Frontal cortex (tissue), 4 donors: ENCODE measurements at places on chromosomes 13 and 19.

DNA sequence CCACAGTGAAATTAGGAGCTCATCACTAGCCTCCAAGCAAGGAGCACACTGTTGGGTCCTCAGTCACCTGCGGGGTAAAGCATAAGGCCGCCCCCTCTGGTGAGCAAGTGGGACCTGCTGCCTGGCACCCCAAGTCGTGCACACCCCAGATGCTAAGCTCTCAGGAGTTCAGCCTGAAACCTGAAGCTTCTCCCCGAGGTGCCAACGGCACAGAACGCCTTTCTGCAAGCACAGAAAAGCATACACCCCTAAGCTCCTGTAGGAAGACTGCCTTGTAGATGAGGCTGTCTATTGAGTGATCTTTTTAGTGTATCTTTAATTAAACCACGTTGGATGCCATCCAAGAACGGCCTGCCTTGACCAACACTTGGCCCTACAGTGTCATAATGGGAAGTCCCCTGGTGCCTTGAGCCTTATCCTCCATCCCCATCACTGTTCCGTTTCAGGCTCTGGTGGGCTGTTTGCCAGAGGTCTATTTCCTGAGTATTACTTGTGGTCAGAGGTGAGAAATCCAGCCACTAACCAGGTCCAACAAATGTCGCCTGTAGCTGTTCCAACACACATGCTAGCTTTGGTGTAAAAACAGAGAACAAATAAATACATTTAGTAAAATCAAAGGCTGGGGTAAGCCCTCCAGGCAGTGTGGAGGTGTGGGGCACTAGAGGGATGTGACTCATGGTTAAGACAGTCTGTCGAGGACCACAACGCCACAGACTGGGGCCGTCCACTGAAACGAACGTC, 44.8 kb downstream of the C13orf42 start:
- DNase-seq = no peak

DNA sequence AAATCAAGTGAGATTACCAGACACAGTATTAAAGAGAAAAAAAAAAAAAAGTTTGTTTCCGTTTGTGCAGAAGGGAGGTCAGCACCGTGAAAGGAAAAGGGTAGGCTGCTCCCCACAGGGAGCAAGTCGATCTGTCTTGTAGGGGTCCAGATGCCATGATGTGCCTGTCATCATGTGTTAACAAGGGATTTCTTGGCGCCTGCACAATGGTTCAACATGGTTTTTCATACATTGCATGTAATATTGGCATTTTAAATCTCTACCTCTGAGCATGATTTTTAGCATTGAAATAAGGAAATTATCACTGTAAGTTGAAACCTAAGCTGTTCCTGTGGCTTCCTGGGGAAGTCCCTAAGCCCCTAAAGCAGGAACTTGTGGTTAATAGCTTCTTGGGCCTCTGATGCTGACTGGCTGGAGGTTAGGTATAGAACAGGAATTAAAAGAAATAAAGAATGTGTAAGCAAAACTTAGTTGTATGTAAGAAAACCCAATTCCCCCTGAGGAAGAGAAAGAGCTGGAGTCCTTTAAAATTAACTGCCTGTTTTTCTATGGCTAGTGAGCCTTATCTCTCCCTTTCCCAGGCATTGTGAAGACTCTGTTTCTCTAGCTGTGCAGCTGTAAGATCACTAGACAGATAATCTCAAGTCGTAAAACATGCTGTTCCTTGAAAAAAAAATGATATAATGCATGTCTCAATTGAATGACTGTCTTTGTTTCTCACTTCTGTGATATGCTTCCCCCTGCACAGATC, 7.4 kb upstream of the FCGBP start:
- DNase-seq = no peak

GRCh38 chr19:19597809-19598306, 20.6 kb downstream of the PBX4 start:
- no peak for DNase-seq

GRCh38 chr13:27219611-27220010, 31.7 kb upstream of the RPL21 start:
- DNase-seq = no peak

- no peak for DNase-seq
These were observed 386.3 kb downstream of the KCTD12 start for GRCh38 chr13:76499891-76500290.

DNA sequence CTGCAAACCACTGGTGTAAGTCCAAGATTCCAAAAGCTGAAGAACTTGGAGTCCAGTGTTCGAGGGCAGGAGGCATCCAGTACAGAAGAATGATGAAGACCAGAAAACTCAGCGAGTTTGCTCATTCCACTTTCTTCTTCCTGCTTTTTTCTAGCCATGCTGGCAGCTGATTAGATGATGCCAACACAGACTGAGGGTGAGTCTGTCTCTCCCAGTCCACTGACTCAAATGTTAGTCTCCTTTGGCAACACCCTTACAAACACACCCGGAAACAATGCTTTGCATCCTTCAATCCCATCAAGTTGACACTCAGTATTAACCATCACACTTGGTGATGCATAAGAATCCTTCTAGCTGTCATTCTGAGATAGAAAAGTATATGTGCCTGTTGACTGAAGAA, 1504.6 kb downstream of the EFNB2 start:
- no peak for DNase-seq

GRCh38 chr19:45863840-45864628, at the start of gene FOXA3:
Gene FOXA3 (plus strand): TSS chr19:45864326. CDS start chr19:45864457, 131 bp downstream.
- DNase-seq = peak; percentile 71

DNA sequence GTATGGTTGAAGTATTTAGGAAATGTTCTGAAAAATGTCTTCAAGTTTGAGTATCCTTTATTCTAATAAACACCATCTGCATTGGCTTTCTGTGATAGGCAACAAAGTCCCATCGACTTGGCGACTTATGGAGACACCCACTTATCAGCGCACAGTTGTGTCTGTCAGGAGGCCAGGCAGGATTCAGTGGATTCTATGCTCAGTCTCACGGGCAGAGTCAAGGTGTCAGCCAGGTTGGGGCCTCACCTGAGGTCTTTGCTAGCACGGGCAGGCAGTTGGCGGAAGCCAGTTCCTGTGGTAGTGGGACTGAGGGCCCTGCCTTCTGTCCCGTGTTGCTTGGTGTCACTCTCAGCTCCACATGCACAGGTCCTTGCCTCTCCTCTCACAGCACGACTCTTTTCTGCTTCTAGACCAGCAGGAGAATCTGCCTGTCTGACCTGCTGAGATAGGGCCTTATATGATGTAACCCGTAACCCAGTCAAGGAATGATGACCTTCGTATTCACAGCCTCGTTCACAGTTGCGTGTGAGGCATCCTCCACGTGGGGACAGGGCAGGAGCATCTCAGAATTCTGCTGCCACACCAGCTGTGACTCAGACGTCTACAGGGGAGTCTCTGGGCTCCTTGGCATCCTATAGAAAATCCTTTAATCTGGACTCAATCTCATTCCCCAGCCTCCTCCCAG, 10.0 kb downstream of the CUL4A start:
- no peak for DNase-seq

- peak; percentile 10 for DNase-seq
These were observed 1.7 kb upstream of the NUMBL start for GRCh38 chr19:40692212-40692551.

DNA sequence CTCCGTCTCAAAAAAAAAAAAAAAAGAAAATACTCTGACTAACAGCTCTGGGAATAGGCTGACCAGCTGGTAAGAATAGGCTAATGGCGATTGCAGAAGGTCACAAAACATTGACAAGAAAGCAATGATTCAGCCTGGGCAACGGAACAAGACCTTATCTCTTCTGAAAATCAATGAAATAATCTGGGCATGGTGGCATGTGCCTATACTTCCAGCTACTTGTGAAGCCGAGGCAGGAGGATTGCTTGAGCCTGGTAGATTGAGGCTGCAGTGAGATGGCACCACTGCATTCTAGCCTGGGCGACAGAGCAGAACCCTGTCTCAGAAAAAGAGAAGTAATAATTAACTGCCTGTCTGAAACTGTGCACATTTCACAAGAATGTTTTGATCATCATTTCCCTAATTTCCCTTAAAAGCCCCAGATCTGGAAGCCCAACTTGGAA, 18.8 kb upstream of the MTRF1 start:
- no peak for DNase-seq

DNA sequence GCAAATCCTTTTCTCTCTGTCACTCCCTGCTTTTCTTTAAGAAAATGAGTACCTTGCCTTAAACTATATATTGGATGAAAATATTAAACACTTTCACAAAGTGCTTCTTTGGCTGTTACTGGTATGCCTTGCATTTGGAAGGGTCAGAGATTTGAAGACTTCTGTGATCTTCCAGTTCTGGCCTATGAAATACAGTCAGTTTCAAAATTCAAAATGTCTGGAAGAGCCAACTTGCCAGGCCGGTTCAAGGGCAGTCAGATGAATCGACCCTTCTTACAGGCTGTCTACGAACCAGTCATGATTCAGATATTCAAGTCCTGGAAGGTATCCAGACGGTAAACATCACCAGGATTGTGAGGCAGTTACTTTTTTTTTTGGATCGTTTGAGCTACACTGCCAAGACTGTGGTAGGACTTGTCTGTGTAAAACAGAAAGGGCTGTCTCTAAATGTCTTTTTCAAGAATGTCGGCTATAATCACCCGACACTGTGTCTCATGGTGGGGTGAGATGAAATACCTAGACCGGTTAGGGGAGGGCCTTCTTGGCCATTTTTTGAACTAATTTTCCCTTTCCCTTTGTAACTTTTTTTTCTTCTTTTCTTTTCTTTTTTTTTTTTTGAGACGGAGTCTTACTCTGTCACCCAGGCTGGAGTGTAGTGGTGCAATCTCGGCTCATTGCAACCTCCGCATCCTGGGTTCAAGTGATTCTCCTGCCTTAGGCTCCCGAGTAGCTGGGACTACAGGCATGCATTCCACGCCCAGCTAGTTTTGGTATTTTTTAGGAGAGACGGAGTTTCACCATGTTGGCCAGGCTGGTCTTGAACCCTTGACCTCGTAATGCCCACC, 11.2 kb downstream of the ACTN4 start:
- DNase-seq = no peak

DNA sequence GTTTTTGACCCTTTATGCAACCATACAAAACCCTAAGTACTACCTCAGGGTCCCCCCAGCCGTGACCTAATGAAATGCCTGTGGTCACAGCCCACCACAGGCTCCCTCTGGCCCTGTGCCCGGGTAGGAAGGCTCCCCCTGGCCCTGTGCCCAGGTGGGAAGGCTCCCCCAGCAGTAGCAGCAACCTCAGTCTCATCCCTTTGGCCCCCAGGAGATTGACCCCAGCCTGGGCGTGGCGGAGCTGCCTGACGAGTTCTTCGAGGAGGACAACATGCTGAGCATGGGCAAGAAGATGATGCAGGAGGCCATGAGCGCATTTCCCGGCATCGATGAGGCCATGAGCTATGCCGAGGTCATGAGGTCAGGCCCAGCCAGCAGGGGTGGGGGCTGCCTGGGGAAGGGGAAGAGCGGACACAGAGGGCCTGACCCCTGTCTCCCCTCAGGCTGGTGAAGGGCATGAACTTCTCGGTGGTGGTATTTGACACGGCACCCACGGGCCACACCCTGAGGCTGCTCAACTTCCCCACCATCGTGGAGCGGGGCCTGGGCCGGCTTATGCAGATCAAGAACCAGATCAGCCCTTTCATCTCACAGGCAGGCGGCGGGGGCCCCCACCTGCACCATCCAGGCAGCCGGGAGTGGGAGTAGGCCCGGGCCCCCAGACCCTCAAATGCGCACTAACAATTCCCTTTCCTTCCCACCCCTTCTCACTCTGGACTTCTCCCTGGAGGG, 6.3 kb upstream of the BEST2 start:
- DNase-seq = no peak

DNA sequence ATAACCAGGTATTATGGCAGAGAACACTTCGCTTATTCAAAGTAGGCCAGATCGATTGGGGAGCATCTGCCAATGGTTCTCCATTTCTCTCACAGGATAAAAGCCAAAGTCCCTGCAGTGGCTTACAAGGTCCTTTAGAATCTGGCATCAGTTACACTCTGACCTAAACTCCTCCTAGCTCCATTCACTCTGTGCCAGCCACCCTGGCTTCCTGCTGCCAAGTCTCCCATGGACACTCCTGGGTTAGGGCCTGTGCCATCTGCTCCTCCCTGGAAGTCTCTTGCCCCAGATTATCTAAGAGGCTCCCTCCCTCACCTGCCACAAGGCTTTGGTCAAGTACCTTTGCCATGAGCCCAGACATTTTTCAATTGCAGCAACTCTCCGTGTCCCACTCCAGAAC, 649.2 kb downstream of the DACH1 start:
- DNase-seq = no peak

GRCh38 chr13:106523576-106523975, 11.9 kb downstream of the EFNB2 start:
- no peak for DNase-seq

DNA sequence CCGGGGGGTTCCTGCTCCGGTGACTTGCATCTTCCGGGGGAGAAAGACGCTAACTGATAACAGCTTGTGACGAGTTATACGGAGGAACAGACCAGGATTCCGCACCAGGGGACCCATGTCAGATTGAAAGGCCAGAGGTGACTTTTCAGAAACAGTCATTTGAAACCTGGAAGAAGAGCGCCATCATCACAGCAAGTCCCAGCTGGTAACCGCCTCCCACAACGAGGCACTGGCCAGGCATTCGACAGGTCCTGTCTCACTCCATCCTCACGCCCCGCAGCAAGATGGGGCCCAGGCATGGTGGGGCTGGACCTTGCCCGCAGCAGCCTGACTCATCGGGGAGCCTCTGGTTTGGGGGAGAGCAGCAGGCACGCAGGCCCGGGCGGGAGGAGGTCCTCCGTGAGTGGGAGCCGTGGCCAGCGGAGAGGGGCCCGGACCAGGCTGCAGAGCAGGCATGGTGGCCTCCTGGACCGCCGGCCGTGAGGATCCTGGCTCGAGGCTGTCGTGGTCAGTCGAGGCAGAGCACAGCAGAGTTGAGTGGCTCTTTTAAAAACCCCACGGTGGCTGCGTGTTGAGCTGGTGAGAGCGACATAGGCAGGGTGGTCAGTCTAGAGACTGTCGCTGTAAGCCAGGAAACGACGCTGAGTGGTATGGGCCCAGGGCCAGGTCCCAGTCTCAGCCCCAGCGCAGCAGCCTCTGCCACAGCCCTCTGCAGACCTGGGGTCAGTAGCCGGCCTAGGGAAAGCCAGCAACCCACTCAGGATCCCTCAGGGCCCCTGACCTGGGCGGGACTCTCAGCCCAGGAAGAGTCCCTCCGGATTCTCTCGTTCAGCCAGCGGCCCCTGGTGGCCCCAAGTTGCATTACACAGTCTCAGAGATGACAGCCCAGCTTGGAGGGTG, 94.9 kb upstream of the MCF2L start:
- DNase-seq = peak; percentile 91
